ENCODE measurements at places on chromosomes 6 and 20. TPM values are rescaled to one million over a fixed set of nuclear protein-coding genes. Genes with fewer than 3 reads are reported as not detected.

Gene SLC52A3
- total RNA-seq: 0.67 TPM

Gene XKR7
- total RNA-seq: 0.02 TPM

Gene ZNF217
- total RNA-seq: 28.0 TPM

Gene GGTLC1
- not detected for total RNA-seq

Gene SGK2
- total RNA-seq: 7.2 TPM

Gene JAG1
- 52.7 TPM for total RNA-seq

Gene OR12D3
- not detected for total RNA-seq

Gene MOG
- not detected for total RNA-seq

Gene TMEM242
- total RNA-seq: 6.8 TPM

Gene LAMA5
- 352 TPM for total RNA-seq

Gene SLC17A2
- not detected for total RNA-seq

Measured in A549 treated with DMSO at 1 μM for 4 hours (cell line).